ENCODE measurements at places on chromosomes 2 and 18.

DNA sequence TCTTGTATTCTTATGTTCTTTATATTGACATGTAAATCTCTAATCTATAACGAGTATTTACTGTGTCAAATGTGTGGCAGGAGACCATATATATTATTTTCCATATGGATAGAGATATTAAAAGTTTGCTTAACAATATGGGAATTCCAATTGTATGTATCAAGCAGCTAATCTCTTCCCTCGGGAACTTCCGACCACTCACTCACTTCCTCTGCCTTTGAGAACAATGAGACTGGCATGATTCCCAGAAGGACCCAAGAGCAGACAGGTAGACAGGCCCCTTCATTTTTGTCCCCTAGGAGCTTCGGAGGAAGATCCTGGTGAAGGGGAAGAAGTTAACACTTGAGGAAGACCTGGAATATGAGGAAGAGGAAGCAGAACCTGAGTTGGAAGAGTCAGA lies 24.1 kb downstream of the PLCD4 start:
- no peak for DNase-seq

DNA sequence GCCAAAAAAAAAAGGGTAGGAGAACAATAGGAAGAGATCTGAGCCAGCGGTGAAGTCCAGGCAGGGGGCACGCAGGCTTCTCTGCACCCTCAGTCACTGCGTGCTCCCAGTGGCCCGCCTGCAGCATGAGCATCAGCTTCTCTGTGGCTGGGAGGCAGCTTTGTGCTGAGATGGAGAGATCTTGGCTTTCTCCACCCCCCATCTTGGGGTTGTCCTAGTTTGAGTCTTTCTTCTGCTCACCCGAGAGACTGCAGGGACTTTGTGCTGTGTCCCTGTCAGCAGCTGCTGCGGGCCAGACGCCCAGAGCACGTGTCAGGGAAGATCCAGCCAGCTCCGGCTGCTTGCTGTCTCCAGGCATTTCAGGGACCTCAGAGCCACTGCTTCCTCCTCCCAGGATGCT lies 20.3 kb downstream of the TRAPPC12 start:
- DNase-seq = no peak

- DNase-seq = no peak
Measured at GRCh38 chr2:9288681-9289338, 82.2 kb downstream of the ASAP2 start.

GRCh38 chr2:160730296-160730995 lies 236.8 kb upstream of the RBMS1 start:
- DNase-seq = no peak

DNA sequence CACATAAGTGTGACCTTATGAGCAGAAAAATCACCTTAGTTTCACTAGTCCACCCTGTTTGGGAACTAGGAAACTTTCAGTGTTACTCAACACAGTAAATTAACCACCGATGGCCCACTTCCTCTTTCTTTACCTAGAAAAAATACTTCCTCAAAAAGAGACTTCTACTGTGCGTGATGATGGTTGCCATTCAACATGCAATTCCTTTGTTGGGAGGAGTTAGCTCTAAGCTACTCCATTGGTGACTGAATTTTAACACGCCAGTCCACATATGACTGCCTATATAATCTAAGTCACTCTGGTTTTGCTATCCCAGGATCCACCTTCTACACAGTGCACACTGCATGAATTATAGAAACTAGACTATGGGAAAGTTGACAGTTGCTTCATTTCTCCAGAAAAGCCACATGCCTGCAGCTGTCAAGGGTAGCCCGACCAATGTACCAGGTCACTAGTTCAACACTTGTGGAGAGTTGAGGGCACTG lies 47.8 kb upstream of the REG3G start:
- DNase-seq = no peak

- DNase-seq = no peak
Measured at GRCh38 chr2:109162999-109163398, 34.0 kb downstream of the SH3RF3 start.

DNA sequence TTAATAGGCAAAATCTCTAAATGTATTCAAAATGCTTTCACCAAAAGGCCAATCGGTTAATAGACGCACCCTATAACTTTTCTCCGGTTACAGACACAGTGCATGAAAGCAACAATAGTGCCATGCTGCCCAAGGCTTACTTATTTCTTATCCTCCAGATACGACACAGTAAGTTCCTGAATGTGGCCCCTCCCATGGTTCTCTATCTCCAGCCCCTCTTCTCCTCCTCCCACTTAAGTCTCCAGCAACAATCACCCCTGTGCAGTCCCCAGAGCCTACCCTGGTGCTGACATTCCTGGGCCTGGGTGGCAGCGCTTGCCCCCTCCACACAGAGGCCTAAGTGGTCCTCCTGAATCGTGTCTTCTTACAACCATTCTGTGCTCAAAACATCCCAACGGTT lies 3.6 kb downstream of the KIDINS220 start:
- no peak for DNase-seq

GRCh38 chr2:186299610-186300009 lies 186.4 kb upstream of the ZC3H15 start:
- DNase-seq = no peak

DNA sequence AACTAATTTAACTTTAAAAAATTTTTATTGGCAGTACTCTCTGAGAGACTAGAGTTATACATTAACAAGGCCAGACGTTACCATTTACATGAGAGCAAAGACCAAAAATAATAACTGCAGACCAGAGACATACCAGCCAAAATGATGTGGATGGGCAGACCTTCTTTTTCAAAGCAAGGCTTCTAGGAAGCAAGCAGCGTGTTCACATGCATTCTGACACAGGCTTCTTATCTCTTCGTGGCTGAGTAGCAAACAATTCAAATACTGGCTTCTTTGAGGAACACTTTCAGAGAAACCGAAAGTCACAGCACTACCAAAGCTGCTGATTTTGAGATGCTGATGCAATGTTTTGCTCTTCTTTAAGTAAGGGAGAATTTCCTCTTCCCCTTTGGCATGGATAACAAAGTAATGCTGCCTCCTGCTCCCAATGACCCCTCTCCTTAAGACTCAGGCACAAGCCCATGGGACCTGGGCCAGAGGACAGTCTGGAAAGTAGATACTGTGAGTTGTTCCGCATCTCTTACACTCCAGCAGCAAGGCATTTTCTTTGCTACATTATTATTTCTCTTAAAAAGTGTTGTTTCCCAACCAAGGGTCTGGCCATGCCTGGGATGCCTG lies 181.9 kb downstream of the MREG start:
- DNase-seq = peak; percentile 53

DNA sequence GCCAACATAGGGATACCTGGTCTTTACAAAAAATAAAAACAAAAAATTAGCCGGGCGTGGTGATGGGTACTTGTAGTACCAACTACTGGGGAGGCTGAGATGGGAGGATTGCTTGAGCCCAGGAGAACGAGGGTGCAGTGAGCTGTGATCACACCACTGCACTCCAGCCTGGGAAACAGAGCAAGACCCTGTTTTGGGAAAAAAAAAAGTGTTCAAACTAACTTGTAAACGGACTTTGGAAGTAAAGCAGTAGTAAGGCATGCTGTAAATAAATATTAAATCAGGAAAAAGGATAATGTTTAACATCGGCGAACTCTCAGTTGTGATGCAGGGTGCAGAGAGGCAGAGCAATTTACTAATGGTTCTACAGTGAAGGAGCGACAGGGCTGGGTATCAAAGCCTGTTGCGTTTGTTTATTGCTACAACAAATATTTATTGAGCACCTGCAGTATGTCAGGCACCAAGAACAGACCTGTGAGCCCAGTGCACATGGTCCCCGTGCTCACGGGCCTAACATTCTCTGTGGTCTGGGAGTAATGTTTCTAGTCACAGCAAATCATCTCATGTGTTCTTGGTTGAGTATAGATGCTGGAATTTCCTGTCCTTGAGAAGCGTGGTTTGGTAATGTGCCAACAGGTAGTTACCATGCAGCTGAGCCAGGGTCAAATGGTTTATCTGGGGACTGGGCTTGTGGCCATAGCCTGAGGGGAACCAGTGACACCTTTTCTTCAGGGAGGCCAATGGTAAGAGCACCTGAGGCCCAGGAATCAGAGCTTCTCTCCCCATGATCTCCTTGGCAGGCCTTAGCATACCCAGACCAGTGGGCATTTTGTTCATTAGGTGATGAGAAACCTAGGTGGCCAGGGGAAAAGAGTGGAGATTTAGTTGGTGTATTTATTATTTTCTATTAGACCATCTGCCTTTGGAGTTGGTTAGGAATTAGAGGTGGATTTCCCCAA lies 27.9 kb upstream of the GREB1 start:
- no peak for DNase-seq

DNA sequence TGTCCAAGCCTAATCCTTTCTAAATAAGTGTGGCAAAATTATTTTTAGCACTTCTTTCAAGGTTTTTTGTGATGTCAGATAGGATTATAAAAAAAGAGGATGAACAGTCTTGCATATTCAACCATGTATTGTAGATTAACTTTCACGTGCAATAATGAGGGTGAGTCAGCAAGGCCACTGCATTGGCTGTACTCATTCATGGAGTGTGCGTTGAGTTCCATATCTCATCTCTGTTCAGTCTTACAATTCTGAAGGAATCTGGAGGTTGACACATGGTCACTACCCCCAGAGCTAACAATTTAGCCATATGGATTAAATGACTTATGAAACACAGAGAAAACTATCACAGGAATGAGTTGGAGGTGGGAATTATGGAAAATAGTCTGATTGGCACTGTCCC lies 810.5 kb downstream of the SLC4A3 start:
- no peak for DNase-seq

DNA sequence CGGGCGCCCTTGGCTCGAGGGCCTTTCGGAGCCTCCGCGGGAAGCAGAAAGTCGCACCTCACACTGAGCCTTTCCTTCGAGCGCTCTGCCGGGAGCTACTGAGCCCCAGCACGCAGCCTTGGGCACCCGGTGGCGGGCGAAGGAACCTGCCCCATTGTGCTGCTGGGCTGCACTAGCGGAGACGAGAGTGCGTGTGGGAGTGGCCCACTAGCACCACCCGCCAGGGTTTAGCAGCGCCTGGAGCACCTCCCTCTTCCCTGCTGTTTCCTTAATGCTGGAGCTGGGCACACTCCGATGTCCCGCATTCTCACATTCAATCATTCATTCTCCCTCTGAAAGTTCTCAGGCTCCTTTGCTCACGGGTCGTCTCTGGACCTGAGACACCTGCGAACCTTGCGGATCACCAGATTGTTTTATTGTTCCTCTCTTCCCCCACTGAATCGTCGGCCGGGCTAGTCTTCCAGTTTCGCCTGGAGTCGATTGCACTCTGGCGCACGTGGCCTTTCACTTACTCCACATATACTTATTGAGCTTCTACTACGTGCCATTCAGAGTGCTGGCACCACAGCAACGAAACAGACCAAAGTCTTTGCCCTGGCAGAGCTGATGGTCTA lies 8.5 kb upstream of the PAX3 start:
- peak; percentile 75 for DNase-seq

GRCh38 chr18:6778459-6779247 lies 49.1 kb downstream of the ARHGAP28 start:
- DNase-seq = peak; percentile 67

DNA sequence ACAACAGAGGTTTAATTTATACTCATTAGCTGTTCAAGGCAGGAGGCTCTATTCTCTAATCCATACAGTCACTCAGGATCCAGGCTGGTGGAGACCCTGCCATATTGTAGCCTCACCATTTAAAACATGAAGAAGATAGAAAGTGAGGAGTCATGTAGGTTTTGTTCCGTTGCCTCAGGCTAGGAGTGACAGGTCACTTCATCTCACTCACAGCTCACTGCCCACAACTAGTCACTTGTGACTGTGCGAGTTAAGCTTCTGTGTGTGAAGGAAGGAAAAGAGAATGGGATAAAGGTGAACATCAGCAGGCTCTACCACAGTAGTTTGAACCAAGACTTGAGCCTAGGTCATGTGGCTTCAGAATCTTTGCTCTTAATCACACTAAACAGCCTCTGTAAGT lies 9.0 kb upstream of the IGFBP2 start:
- DNase-seq = no peak

- no peak for DNase-seq
Measured at GRCh38 chr2:134181219-134181618, 72.7 kb upstream of the MGAT5 start.

GRCh38 chr2:62698653-62699052 lies 6.9 kb upstream of the EHBP1 start:
- no peak for DNase-seq

DNA sequence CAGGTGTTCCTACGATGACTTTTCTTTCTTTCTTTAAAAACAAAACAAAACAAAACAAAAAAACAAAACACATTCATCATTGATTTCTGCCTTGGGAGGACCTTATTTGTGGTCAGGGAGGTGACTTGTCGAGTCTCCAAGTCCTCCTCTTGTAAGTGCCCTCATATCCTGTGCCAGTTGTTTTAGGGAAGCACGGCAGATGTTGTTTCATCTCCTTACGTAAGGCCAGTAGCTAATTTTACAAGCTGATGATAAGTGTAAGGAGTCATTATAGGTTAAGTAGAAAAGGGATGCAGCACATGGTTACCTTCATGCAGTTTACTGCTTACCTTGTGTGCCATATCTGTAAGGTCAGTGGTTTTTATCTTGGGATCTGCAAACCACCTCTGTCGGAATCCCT lies 52.2 kb downstream of the MRPS9 start:
- DNase-seq = no peak

GRCh38 chr2:236830926-236831325 lies 254.8 kb upstream of the COPS8 start:
- peak; percentile 7 for DNase-seq

DNA sequence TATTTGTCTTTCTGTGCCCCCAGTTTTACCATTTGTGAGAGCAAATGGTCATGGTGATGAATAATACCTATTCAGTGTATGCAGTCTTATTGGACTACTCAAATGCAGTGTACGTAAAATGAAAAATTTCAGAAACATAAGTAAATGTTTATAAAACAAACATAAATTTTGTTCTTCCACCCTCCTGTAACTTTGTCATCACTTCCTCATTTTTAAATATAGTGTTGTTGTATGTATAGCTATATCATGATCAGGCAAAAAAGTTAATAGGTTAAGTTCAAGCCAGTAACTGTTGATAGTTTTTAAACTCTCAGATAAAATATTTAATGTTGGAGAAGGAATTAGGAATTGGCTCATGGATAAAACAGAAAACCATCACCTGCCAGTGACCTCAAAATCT lies 93.2 kb downstream of the KLF7 start:
- DNase-seq = no peak

Data from islet precursor cell (in vitro differentiated cells).